Amygdala (tissue), 56 donors: ENCODE measurements at places on chromosomes 1 and 21.

- DNase-seq, result no peak
These were observed 470.4 kb upstream of the B3GALT2 start for GRCh38 chr1:193656841-193657240.

DNA sequence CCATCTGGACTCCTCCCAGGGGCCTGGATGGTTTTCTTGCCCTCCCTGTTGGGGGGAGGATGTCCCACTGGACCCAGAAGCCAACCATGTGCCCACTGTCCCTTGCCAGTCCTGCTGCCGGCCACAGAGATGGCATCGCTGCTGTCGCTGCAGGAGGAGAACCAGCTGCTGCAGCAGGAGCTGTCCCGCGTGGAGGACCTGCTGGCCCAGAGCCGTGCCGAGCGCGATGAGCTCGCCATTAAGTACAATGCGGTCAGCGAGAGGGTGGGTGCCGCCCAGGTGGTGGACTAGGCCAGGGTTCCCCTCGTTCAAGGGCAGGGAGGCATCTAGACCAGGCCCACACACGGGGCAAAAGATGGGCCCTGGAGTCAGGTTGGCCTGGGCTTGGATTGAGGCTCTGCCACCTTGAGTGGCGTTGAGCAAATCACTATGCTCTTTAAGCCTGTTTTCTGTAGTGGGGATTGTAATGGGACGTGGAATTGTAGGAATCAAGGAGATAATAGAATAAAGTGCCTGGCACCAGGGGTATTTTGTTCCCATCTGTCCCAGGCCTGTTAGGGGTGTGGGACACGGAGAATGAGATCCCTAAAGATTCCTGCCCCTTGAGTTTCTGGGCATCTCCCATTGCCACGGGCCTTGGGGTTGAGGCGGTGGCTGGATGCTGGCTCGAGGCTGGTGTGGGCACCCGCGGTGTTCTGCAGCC is 2.6 kb downstream of the CROCC start:
- DNase-seq, result no peak

DNA sequence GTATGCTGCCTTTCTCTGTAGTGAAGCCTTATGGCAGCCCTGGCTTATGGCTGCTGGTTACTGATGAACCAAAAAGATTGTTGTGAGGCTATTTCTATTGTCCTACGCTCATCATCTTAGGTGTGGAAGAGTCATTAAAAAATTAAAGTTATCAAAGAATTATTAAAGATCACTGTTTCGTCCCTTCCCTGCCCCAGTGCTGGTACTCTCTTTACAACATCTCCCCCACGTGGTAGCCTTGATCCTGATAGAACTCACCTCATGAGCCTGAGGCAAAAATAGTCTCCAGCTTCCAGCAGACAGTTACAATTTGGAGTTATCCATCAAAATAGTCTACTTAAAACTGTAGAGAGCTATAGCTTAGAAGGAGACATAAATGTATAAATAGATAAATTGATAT is 201.5 kb downstream of the S1PR1 start:
- no peak for DNase-seq

DNA sequence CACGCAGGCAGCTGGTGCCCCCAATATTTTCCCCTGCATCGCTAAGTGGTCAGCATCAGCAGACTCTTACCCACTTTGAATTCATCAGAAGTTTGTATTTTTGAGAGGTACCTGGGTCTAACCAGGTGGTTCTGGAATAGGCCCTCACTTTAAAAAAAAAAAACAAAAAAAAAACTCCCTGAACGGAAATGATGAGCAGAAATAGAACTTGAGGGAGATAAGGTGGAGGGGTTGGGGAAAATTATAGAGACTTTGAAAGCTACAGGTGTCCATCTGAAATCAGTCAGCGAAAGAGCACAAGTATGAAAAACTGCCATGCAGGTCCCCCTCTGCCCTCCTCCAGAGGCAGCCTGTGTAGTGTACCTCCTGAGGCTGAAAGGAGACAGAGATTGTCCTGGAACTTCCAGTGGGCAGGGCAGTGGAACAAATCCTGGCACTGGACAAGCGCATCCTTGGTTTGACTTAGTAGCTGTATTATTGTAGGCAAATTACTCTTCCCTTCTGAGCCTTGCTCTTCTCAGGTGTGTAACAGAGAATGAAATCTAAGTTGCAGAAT is 1.2 kb downstream of the SLAMF7 start:
- DNase-seq, result no peak

DNA sequence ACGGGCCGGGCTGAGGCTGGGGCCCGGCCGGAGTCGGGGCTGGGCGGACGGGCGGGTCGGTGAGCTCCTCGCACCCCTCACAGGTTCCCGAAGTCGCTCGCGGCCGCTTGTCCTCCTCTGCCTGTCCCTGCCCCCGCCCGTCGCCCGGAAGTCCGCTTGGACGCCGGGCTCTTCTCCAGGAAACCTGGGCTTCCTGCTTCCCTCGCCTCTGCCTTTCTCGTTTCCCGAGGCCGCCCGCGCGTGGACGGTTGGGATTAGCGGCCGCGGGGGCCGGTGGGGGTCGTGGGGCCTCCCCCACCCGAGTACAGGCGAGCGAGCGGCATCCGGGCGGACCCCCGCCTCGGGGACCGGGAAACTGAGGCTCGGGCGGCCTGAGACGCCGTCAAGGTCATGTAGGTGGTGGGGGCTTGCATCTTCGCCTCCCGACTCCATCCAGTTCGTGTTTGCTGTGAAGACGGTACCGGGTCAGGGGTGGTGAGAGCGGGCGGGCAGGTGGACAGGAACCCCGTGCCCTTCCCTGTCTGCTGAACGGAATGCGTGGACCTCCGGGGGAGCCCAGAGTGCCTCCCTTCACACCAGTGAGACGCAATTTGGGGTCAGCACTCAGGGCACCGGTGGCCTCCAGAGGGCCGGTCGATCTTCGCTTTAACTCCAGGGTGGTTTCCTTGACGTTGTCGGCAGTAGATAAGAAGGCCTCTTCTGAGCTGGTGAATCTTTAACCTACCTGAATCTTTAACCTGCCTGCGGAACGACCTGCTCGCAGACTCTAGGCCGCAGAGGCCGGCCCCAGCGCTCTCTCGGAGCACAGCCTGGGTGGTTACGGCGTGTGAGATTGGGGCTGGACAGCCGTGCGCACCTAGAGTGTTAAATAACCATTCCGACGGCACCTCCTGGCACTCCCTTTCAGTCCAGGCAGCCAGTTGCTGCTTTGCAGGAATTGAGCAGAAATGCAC is 686 bp downstream of the ARF1 start:
- no peak for DNase-seq

DNA sequence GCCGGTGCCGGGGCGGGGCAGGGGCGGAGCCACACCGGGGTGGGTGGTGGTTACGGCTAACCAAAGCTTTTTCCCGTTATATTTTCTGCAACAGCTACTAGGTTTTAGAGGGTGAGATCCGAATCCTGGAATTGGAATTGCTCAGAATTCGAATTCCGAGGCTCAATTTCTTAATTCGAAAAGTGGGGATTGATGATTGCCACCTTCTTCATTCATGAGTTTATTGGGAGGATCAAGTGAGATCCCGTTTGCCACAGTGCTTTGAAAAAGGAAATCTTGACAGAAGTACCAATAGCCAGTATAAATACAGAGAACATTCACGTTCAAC is 207 bp upstream of the SVBP start:
- DNase-seq, result no peak

- DNase-seq, result no peak
These were observed 20.9 kb upstream of the RAB4A start for GRCh38 chr1:229249854-229250644.

DNA sequence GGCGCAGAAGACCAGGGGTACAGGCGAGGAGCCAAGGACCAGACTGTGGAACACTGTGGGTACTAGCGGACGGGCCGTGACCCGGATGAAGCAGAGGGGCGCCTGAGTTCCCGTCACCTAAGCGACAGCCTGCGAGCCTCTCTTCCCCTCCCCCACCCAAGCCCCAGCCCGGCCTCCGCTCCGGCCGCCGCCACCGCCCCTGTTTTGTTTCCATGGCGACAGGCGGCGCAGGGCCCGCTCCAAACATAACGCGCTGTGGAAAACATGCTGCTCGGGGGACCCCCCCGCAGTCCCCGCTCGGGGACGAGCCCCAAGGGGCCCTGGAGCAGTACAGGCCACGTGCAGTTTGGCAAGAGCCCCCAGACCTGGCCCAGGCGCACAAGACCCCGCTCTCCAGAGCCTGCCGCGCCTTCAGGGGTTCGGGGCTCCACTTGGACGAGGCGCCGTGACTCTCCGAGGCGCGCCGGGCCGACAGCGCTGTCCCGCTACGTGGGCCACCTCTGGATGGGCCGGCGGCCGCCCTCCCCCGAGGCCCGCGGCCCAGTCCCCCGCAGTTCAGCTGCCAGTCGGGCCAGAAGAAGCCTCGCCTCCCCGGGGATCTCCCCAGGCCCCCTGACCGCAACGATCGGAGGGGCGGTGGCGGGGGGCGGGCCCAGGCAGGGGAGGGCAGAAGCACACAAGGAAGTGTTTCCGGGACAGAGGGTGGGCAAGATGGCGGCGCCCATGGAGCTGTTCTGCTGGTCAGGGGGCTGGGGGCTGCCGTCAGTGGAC is at the start of gene MTX1:
MTX1 (plus strand) TSS at position 155 of the 771 bp plus-strand sequence; CDS start at position 265, 110 bp downstream.
- peak; percentile 81 for DNase-seq

- no peak for DNase-seq
These were observed 989 bp upstream of the ETV3 start for GRCh38 chr1:157139052-157139715.
